Fibroblast of skin of right quadriceps (primary cell): ENCODE measurements at places on chromosomes 3 and 15.

DNA sequence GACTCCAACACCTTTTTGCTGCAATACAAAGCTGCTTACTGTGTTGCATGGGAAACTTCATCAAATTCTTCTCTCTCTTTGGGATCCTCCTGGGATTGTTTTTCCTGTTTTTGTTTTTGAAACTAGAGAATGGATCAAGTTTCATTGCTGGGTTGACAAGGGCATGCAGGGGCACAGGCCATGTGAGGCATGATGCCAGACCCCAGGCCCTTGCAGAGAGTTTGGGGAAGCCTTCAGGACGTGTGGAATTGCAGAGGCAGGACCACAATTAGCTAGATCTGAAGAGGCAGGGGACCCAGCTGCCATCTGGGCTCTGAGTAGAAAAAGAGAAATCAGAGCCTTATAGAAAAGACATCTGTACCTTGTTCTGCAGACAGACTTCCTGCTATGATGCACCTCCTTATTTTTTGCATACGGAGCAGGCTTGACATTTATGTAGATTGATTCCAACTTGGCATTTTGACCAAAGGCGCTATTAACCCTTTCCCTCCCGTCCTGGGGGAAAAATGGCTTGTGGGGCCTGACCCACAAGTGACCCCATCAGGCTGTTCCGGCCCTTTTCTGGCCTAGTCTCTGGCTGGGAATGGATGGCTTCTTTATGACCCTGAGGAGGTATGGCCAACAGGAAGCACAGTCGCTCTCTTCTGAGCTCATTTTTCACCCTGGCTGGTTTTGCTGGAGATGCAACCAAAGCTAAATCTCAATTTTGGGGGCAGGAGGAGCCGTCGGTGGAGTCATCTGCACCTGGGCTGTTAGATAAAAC, 44.3 kb upstream of the CHRNB4 start:
- no peak for DNase-seq

DNA sequence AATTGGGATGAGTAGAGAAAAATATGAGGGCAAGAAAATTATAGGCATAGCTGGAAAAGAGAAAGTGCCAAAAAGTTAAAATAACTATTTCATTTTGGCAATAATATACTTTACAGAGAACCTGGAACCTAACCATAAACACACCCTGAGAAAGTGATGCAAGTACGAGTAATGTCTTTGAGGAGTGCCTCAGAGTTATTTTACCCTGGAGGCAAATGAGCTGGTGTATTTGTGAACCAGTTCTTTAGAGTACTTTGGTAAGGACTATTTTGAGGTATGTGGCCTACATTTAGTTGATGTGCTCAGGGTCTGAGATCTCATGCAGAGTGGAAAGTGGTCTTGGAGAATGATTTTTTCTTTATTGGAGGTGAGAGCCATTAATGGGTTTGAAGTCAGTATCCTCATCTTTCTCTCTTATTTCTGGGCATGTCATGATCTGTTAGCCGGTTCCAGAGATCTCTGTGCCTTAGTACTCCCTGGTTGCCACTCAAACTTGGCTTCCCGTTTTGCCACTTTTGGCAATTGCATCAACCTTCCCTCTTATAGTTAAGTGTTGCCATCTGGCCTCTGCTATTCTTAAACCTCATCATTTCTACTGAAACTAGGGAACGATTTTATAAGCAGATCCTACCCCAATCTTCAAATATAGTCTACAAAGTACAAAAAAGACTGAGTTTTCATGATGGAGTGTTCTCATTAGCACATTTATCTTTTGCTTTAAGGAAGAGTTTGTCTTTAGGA, 145.7 kb downstream of the EPHA6 start:
- peak; percentile 54 for DNase-seq

GRCh38 chr3:182920515-182921084, 59.7 kb downstream of the DCUN1D1 start:
- DNase-seq: no peak

DNA sequence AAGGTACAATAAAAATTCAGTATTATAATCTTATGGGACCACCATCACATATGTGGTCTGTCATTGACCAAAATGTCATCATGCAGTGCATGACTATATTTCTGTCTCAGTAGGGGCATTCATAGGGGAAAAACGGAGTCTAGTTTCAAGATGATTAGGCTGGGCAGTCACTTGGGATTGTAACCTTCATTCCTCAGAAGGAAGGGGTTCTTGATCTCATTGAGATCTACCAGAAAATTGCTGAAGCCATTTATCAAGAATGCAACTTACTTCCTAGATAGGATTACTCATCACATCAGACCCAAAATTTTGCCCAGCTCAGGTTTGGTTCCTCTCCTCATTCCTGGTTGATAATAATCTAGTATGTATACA, 37.3 kb downstream of the BTD start:
- DNase-seq: peak; percentile 56

DNA sequence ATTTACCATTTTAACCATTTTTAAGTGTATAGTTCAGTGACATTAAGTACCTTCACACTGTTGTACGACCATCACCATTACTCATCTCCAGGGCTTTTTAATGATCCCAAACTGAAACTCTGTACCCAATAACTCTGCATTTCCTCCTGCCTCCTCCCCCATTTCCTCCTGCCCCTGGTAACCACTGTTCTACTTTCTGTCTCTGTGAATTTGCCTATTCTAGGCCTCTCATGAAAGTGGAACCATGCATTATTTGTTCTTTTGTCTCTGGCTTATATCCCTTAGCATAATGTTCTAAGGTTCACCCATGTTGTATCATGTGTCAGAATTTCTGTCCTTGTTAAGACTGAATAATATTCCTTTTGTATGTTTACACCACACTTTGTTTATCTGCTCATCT, 154.2 kb downstream of the MECOM start:
- DNase-seq: no peak

- no peak for DNase-seq
Measured at GRCh38 chr15:71349736-71350526, 234.7 kb downstream of the THSD4 start.

GRCh38 chr3:15390460-15390859, 36.9 kb downstream of the METTL6 start:
- DNase-seq: no peak

- DNase-seq: no peak
Measured at GRCh38 chr3:3737531-3737930, 61.7 kb upstream of the LRRN1 start.

GRCh38 chr3:72287956-72288355, 503.0 kb upstream of the PROK2 start:
- no peak for DNase-seq

GRCh38 chr3:1515882-1516281, 423.1 kb downstream of the CNTN6 start:
- no peak for DNase-seq

DNA sequence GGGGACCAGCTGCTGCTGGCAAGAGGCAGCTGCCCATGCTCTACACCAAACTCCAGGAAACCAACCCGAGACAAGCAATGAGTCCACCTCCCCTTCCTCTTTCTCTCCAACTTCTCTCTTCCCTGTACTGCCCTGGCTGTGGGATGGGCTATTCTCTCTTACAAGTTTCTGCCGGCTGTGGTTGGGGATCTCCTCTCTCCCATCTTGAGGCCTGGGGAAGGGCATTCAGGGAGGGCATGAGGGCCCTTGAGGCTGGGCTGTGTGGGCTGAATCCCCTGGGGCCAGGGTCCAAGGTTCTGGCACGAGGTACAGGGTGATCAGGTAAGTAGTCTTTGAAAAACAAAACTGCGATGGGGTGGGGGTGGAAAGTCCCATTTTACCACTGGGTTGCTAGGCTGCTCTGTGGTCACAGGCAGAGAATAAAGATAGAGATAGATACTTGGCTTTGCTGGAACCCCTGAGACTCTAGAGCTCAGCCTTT, 32.3 kb upstream of the CTSH start:
- no peak for DNase-seq

- no peak for DNase-seq
Measured at GRCh38 chr3:115148142-115148790, 1.2 kb upstream of the ZBTB20 start.

- peak; percentile 64 for DNase-seq
Measured at GRCh38 chr3:44468572-44469520, 8.6 kb downstream of the ZNF445 start.

- DNase-seq: peak; percentile 65
Measured at GRCh38 chr15:87498560-87498959, 758.0 kb downstream of the NTRK3 start.

- DNase-seq: no peak
Measured at GRCh38 chr15:47961401-47962090, 159.2 kb upstream of the SLC24A5 start.

DNA sequence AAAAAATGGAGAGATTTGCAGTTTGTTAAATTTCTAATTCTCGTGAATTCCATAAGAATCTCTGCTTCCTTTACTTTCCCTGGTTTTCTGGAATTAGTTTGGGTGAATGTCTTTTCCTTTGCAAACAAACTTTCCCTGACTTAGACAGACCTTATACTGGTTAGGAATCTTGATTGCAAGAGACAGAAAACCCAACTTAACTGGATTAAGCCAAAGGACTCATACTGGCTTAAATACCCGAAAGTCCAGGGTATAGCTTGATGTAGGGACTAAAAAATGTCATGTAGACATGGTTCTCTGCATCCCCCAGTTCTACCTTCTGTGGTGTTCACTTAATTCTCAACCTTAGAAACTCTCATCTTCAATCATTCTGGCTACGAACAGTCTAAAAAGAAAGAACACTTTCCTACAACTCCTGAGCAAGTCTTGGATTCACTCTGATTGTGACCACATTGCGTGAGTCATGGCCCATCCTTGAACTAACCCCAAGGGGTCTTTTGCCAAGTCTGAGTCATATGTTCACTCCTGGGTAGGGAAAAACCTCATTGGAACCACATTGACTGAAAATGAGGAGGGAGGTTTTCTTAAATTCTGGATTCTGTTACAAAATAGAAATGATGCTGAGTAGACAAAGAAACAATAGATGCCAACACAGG, 136.0 kb upstream of the DAZL start:
- DNase-seq: peak; percentile 96

- DNase-seq: peak; percentile 66
Measured at GRCh38 chr3:71064291-71064955, 519.1 kb downstream of the FOXP1 start.

DNA sequence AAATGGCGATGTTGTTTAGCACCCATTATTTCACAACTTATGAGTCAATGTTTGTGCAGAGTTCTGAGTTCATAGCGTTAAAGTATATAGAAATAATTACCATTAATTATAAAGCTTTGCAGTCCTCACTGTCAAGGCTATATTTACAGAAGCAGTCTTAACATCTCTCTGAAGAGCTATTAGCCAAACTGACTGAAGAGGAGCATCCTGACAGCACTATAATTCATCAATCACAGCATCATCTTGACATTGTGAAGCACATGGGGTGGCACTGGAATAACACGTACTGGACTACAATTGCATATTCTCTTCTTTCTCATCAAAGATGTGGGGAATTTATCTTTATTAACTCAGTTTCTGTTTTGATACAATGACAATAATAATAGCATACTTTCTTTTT, 260.6 kb upstream of the MME start:
- DNase-seq: no peak

DNA sequence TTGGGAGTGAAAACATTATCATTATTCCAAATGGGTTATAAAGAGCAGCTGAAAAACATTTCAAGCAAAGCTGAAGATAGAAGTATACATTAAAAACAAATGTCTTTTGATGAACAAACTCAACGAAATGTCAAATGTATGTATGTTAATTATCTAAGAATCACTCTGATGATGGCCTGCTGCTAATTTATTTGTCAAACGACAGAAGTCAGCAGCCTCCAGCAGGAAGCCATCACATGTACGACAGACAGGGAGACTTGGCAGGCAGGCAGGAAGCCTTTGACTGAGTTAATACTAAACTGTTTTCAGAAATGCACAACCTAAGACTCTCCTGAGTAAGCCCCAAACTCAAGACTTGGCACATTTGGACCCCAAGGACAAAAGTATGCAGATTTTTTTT, 491.1 kb downstream of the ZNF385D start:
- DNase-seq: no peak

DNA sequence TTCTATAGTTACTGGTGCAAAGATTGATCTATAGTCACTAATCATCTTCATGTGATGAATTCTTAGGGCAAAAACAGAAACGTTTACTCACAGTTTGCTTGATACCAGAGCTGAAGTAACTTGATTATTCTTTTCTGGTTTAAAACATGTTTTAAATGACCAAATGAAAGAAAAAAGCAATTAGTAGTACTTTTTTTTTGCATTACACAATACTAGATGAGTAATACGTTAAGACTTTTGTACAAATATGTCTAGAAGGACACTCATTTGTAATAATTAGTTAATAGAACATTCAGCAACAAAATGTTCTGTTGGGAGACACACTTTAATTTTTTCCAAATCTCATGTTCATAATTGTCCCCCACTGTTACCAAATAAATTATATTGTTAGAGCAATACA, 523.2 kb downstream of the SOX2 start:
- DNase-seq: no peak

DNA sequence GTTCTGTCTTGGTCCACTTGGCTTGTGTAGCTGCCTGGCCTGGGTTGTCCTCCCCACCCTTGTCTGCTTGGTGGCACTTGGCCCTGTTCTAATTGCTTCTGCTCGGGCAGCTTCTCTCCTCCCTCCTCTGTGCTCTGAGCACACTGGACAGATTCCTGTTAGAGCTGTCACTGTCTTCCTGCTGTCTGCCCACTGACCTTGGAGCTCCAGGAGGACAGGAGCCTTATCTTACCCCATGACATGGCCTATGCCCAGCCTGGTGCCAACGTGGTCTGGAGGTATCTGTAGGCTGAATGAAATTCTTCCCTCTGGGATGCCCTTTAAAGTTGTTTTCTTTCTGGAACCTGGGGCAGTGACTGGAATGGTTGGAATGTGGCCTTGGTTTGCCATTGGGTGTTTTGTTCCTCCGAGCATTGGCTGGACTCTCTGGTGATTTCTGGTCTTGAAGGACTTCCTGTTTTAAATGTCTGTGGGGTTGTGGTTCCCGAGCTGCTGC, 94.1 kb downstream of the FAM43A start:
- no peak for DNase-seq

DNA sequence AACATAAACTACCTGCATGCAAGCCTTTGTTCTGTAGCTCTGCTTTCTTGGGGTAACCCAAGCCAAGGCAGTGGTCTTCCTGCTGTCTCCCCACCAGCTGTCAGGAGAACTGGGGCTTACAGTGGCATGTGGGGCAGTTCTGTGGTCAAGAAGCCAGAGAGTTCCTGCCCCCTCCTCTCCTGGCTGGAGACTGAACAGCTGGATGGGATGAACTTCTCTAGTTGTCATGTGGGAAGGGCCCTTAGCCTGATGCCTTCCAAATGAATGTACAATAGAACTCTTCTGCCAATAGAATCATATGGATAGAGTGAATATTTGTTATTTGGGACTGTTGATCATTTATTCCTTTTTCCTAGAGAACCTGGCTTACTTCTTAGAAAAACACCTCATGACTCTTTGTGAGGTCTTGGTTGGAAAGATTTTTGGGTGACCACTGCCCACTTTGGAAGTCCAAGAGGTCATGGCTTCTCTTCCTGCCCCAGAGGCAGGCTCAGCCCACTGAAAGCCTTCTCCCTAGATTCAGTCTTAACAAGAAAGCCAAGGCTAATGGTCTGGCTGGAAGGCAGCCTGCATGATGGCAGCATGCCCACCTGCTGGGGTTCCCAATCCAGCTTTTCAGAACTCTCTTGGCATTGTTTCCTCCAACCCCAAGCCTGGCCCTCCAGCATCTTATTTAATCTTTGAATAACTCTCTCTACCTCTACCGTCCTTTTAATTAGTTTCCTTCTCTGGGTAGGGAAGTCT, 462.9 kb upstream of the PROK2 start:
- DNase-seq: no peak

GRCh38 chr3:179081885-179082284, 10.3 kb upstream of the ZMAT3 start:
- no peak for DNase-seq

GRCh38 chr15:59701880-59702279, 12.8 kb upstream of the BNIP2 start:
- DNase-seq: no peak

GRCh38 chr15:44243829-44244228, 44.7 kb upstream of the GOLM2 start:
- no peak for DNase-seq
